ENCODE measurements at places on chromosomes 7 and 10.
A peak's percentile ranks its signal among the peaks of the same experiment; 100 is the strongest.

DNA sequence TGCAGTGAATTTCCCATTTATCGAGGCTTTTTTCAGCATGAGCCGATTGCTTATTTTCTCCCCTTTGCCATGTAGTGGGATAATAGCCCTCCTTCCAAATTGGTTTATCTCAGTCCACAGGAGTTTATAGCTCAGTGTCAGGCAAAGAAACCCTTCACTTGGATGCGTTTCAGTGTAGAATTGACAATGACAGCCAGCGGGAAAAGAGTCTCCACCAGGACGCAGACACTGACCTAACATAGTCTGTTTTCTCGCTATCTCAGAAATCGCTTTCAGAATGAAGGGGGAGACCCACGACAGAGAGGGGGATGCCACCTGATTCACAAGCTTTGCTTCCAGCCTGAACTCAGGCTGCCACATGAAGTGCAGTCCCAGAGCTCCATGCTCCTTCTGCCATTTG is 43.5 kb upstream of the TCERG1L start:
- DNase-seq: no peak

- no peak for DNase-seq
Measured at GRCh38 chr7:116367171-116367813, 132.2 kb upstream of the CAV2 start.

- no peak for DNase-seq
Measured at GRCh38 chr7:144892761-144893160, 56.9 kb upstream of the TPK1 start.

GRCh38 chr10:28036587-28036986 is 37.7 kb upstream of the ODAD2 start:
- DNase-seq: no peak

GRCh38 chr10:76657337-76658012 is 980.1 kb downstream of the KCNMA1 start:
- no peak for DNase-seq

DNA sequence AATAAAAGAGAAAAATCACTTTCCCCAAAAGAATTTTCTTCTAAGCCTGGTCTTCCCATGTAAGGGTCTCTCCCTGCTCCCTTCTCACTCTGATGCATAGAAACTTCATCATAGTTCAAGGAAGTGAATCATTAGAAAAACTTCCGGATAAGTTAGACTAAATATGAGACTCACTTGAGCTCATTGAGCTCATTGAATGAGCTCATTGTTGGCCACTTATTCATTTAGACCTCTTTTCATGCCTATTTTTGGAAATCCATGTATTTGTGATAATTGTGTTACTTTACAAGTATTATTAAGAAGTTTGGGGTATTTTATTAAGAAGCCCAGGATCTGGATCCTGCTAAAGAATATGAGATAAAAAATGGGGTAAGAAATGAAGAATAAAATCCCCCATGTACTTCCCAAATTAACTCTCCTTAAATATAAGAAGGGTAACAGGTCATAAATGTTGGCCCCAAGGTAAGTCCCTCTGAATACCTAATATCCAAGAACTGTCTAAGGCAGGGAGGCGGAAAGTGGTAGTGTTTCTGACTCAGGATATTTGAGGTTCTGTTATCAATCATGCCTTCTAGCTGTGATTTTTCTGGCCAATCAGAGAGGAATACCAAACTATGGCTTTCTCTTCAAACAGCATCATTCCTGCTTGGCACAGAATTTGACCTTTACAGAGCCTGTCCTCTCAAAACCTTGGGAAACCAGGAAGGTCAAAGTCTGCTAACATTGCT is 236.5 kb upstream of the PTN start:
- no peak for DNase-seq

- no peak for DNase-seq
Measured at GRCh38 chr7:1024331-1024841, 20.0 kb upstream of the GPR146 start.

DNA sequence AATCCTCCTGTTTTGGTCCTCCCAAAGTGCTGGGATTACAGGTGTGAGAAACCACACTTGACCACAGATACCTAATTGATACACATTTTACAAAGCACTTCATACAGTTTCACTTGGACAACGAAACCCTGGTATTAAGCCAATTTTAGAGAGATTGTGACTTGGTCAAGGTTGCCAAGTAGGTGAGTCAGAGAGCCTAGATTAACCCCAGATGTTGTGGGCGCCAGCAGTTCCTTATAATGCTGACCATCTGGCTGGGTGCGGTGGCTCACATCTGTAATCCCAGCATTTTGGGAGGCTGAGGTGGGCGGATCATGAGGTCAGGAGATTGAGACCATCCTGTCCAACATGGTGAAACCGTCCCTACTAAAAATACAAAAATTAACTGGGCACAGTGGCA is 4.9 kb upstream of the PHKG1 start:
- no peak for DNase-seq

- DNase-seq: no peak
Measured at GRCh38 chr10:63236113-63236935, 103.2 kb downstream of the NRBF2 start.

- no peak for DNase-seq
Measured at GRCh38 chr7:95845007-95845406, 72.7 kb downstream of the DYNC1I1 start.

DNA sequence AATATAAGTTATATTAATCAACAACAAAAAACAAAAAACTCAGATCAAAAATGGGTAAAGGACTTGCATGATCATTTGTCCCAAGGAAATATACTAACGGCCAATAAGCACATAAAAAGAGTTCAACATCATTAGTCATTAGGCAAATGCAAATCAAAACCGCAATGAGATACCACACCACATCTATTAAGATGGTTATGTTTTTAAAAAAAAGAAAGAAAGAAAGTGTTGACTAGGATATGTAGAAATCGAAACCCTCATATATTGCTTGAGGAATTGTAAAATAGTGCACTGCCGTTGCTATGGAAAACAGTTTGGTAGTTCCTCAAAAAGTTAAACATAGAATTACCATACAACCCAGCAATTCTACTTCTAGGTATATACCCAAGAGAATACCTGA is 39.4 kb upstream of the CTNNA3 start:
- no peak for DNase-seq

DNA sequence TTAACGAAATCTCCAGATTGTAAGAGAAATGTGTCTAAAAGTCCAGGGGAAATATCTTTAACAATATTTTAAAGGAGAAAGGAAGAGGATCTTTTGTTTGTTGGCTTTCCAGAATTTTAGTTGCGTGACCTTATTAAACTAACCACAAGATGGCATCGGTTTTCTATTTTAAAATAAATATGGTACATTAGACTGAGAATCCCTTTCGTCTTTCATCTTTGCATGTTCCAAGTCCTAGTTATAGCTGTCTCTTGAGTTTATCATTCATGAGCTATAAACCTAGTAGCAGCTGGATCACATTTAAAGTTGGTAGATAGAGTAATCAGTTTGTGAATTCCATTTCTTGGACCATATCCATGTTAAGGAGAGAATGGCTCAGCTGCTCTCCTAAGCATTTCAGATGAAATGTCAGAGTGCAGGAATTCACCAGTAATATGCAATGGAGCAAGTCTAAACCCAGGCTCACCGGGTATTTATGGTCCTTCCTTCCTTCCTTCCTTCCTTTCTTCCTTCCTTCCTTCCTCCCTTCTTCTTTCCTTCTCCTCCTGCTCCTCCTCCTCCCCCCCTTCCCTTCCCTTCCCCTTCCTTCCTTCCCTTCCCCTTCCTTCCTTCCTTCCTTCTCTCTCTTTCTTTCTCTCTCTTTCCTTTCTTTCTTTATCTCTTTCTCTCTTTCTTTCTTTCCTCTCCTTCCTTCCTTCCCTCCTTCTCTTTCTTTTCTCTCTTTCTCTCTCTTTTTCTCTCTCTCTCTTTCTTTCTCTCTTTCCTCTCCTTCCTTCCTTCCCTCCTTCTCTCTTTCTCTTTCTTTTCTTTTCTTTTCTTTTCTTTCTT is 57.8 kb upstream of the RAB18 start:
- peak; percentile 8 for DNase-seq

- no peak for DNase-seq
Measured at GRCh38 chr7:146728141-146728540, 611.5 kb downstream of the CNTNAP2 start.

DNA sequence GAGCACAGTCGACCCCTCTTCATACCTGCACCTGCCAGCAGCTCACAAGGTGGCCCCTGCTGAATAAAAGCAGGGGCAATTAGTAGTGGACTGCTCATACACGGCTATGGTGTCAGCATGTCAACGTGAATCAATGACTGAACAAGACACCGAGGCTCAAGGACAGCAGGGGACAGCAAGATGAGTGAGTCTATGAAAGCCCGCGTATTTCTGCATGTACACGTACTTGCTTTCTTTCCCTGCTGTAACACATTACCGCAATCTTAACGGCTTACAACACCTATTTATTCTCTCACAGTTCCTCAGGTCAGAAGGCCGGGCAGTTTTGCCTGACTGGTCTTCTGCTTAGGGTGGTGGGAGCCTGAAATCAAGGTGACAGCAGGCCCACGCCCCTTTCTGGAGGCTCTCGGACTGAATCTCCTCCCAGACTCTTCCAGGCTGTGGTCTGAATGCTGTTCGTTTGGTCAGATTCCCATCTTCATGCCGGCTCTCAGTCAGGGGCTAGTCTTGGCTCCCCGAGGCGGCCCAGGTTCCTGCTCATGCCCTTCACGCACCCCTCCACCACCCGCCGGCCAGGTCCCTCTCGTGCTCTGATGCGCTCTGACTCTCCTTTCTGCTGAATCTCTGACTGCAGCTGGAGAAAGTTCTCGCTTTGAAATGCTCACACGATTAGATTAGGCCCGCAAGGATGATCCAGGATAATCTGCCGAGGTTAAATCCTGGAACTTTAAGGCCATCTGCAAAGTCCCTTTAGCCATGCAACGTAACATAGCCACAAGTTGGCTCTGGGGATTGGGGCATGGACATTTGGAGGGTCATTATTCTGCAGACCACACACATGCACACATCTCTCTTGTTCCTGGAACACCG is 7.8 kb upstream of the PPP2R2D start:
- no peak for DNase-seq

GRCh38 chr10:43188702-43189101 is 50.5 kb downstream of the CSGALNACT2 start:
- DNase-seq: no peak

DNA sequence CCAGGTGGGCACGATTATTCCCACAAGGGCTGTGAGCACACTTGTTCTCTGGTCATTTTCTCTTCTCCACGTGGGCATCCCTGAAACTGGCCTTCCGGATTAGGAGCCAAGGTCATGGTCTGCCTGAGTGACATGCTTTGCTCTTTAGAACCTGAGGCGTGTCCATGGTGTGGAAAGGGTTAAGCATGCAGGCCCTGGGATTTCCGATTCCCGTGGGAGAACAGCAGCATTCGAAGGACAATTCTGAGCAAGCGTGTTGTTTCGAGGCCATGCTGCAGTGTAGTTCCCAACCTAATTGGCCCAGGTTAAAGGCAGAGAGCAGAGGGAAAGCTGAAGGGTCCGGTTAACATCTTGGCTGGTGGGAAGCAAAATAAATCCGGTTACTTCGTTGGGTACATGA is 245.9 kb downstream of the SKAP2 start:
- DNase-seq: no peak

- DNase-seq: no peak
Measured at GRCh38 chr10:28991333-28992270, 297.3 kb upstream of the LYZL1 start.

DNA sequence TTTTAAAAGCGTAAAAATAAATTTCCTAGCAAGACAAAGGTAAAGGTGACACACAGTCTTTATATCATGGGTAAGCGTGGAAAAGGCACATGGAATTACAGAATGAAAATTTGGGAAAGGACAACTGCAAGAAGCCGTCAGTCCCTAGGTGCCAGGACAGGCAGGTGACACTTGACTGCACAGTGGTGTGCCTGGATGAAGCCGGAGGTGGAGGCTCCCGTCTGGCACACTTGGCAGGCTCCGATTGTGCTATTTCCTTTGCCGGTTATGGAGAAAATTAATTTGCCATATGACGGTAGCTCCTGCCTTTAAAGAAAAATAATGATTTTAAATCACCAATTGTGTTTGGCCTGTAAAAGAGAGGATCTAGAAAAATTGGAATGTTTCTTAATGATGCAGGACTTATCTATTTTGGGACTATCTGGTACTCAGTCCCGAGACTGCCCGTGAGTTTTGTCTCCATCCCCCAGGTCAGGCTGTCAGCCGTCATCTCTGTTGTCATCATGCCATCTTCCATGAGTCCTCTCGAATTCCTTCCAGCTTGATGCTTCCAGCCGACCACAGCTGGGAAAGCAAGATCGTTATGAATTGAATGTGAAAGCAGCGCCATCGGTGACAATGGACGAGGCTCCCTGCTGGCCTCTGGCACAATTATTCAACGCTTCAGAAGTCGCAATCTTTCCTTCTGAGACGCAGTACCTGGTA is 56.2 kb upstream of the MGMT start:
- DNase-seq: no peak

- no peak for DNase-seq
Measured at GRCh38 chr7:45078125-45078681, 10.6 kb downstream of the NACAD start.

DNA sequence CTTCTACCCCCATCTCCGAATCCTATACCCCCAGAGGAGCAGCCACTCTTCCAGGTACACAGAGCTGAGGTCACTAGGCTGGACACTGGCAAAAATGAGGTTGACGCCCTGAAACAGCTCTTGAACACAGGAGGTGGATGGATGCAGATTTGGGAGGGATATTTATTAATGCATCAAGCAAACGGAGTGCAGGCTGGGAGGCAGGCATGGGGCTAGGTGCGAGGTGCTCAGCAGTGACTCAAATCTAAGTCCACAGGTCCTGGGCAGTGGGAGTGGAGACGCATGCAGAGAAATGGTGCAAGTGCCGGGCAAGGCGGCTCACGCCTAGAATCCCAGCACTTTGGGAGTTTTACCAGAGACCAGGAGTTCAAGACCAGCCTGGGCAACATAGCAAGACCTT is 11.0 kb downstream of the GUSB start:
- no peak for DNase-seq
